Stimulated activated CD4-positive, alpha-beta T cell treated with anti-CD3 and anti-CD28 coated beads, Interleukin-15, amount 100 ng/mL, for 1 hour (primary cell): ENCODE measurements at places on chromosomes 11 and 22.
A peak's percentile ranks its signal among the peaks of the same experiment; 100 is the strongest.

GRCh38 chr11:126927623-126928022 lies 72.9 kb downstream of the KIRREL3 start:
- DNase-seq, result no peak

- no peak for DNase-seq
Measured at GRCh38 chr11:111562692-111563389, 22.3 kb downstream of the LAYN start.

DNA sequence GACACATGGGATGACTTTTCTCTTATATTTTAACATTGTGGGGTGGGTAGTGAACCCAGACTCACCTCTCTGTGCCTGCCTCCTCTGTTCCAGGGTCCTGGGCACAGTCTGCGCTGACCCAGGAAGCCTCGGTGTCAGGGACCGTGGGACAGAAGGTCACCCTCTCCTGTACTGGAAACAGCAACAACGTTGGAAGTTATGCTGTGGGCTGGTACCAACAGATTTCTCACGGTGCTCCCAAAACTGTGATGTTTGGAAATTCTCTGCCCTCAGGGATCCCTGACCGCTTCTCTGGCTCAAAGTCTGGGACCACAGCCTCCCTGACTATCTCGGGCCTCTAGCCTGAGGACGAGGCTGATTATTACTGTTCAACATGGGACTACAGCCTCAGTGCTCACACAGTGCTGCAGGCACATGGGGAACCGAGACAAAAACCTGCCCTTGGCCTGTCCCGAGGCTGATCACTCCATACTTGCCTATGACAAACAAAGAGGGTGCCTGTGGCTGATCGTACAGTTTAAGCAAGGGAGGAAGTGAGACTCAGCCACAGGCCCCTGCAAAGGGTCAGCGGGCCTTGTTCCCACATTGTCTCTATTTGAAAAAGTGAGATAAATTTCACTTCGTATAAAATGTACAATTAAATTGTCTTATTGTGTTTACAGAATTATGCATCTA lies 43.7 kb upstream of the TOP3B start:
- no peak for DNase-seq

GRCh38 chr11:133929401-133930052 lies 27.2 kb downstream of the IGSF9B start:
- DNase-seq, result no peak

DNA sequence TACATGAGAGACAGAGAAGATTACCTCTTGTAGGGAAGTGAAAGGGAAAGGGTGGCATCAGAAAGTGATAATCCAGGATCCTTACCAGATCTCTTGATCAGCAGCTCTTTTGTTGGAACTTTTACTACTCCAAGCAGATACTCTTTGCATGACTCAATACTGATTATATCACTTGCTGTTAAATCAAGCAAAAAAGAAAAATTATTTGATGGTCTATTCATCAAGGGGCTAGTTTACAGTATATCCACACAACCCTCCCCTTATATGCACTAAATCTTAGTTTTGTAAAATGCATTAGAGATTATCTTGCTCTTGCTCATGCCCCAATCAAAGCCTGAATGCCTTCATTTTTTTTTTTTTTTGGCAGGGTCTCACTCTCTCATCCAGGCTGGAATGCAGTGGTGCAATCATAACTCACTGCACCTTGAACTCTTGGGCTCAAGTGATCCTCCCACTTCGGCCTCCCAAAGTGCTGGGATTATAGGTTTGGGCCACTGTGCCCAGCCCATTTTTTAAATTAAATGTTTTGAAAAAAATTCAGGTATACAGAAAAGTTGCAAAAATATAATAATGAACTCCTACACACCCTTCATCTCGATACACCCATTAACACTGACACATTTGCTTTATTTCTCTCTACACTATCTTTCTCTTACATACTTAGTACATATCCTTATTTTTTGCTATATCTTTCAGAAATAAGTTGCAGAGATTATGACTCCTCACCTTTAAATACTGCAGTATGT lies 76.1 kb upstream of the UCP3 start:
- no peak for DNase-seq

GRCh38 chr11:117944554-117944953 lies 15.4 kb upstream of the TMPRSS13 start:
- DNase-seq, result no peak

DNA sequence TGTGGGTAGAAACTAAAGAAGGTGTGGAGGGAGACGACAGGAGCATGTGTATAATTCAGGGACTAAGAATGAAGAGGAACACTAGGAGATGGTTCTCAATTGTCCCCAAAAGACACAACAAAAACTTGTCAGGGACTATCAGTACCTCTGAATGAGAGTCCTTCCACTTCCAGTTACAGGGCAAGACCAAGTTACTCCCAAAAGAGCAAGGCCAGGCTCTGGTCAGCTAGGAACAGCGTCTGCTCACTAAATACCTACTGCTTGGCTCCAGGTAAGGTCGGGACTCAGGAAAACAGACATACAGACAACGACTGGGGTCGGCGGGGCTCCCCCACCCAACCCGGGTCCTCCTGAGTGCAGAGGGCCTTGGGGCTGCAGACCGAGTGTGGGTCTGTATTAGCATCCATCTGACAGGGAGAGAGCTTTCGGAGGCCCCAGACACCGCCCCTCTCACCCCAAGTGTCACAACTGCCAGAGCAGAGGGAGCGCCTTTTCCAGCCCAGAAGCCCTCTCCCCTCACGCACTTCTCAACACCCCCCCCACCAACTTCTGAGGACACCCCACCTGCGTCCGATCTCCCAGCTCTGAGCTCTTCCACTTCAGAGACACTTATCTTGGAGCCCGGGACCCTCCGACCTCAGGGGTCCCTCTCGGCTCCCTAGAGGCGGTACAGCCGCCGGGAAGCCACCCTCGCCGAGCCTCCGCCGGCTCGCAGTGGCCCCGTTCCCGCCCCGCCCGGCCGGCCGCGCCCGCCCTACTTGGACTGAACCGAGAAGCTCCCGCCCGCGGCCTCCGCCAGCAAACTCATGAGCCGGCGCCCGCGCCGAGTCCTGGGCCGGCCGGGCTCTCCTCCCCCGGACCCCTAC lies 522 bp downstream of the RHOG start:
- DNase-seq, result peak; percentile 20
